ENCODE measurements at places on chromosomes 16 and 17.

GRCh38 chr16:85430523-85431421 is 182.3 kb upstream of the GSE1 start:
- no peak for DNase-seq

- DNase-seq: no peak
Measured at GRCh38 chr17:57699751-57700219, 45.3 kb downstream of the CCDC182 start.

GRCh38 chr16:65547772-65548446 is 426.0 kb upstream of the CDH11 start:
- DNase-seq: peak; percentile 64

GRCh38 chr16:22843856-22844255 is 29.9 kb downstream of the HS3ST2 start:
- DNase-seq: no peak

DNA sequence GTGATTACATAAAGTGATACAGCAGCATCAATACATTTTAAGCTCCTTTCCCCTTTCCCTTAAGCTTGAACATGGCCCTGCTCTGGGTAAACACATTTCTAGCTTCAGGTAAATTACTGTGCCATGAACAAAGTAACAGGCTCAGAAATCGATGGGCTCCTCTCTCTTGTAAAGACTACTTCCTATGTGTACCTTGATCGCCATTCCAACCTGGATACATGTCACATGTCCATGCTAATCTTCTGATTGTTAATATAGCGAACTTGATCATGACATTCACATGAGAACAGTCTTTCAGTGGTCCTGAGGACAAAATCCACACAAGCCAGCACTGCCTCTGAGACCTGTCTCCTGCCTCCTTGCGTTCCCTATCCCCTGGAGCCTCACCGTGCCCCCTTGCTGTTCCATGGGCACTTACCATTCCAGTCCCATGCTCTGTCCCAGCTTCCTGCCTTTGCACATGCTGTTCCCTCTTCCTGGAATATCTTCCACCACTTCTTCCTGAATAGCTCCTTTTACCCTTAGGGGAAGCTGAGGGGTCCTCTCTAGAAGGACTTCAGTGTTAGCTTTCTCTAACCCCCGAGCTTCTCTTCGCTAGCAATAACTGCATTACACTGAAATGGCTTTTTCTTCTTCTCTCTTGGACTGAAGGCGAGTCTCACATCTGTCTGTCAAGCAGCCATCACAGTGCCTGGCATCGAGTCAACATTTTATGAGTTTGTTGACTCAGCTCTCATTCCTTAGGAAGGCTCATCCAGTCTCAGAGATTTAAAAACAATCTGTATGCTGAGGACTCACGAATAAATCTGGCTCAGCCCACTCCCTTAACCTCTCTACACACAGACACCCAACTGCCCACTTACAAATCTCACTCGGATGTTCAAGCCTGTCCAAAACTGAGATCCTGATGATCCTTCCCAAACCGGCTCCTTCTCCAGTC is 93.3 kb downstream of the ASIC2 start:
- no peak for DNase-seq
